ENCODE measurements at places on chromosomes 12 and 14. TPM values are rescaled to one million over a fixed set of nuclear protein-coding genes. Genes with fewer than 3 reads are reported as not detected.

DNA sequence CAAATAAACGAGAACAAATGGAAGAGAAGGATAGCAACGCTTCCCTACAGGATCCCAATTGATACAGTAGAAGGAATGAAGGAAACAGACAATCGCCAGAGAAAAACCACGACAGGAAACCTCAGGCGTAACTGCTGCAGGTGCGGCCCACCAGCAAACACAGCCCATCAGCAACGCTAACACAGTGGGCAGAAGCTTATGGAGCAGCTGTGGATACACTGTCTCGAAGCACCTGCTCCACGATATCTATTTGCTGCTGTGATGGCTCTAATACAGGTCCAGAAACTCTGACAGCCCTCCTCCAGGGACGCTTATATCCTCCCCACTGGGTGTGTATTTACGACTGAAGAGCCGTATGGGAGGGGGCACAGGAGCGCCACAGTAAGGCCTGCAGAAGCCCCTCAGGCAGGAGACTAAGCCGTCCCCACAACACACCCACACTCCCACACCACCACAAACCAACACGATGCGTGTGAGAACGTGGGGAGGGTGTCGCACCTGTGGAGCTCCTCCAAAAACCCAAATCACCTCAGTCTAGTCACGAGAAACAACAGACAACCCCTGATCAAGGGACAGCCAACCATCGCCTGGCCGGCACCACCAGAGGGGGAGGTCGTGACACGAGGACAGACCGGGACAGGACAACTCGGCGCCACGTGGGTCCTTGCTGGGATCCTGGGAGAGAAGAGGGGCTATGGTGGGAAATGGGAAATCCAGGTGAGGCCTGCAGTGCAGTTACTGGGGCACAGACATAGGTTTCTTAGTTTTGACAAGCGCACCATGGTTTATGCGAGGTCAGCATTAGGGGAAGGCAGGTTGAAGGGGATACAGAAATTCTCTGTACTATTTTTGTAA is 24.0 kb downstream of the POLE start:
- no peak for DNase-seq

- DNase-seq, result no peak
Measured at GRCh38 chr12:52630008-52630500, 11.7 kb upstream of the KRT73 start.

GRCh38 chr14:40413136-40413535 is 980.9 kb upstream of the FBXO33 start:
- no peak for DNase-seq

GRCh38 chr14:92934196-92935085 is 11.5 kb downstream of the CHGA start:
- DNase-seq, result no peak

DNA sequence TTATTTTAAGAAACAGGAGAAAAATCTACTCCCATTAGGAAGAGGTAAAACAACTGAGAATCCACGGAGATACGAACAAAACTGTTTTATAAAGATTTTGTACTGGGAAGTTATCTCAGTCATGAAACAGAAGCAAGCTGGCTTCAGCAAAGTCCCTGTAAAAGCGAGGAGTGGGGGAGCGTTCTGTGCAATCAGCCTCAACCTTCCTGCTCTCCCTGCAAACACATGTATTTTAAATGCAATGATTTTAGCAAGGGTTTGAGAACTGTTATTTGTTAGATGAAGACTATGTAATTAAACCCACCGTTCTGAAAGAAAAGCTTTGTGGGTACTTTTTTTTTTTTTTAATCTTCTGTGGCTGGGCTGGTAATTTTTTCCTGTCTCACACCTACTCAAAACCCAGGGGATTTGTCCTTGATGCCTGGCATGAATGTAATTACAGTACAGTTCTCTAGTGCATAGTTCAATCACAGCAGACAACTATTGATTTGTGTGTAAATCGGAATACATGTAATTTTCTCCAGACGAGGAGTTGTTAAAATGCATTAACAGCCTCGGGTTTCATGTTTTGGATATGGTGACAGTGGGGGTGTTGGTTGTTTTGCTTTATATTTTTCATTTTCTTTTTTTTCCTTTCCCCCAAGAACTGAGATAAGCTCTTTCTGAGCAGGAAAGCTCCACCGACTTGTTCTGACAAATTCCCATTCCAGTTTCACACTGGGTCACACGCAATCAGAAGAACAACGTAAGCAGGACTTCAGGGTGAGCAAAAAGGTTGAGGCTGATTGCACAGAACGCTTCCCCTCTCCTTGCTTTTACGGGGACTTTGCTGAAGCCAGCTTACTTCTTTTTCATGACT is 153.6 kb downstream of the PHLDA1 start:
- no peak for DNase-seq

- no peak for DNase-seq
Measured at GRCh38 chr12:122944605-122945592, 21.4 kb downstream of the ABCB9 start.

GRCh38 chr12:12533238-12533829 is 29.3 kb downstream of the DUSP16 start:
- DNase-seq, result no peak

- DNase-seq, result no peak
Measured at GRCh38 chr14:64758025-64758521, 53.8 kb downstream of the PLEKHG3 start.

DNA sequence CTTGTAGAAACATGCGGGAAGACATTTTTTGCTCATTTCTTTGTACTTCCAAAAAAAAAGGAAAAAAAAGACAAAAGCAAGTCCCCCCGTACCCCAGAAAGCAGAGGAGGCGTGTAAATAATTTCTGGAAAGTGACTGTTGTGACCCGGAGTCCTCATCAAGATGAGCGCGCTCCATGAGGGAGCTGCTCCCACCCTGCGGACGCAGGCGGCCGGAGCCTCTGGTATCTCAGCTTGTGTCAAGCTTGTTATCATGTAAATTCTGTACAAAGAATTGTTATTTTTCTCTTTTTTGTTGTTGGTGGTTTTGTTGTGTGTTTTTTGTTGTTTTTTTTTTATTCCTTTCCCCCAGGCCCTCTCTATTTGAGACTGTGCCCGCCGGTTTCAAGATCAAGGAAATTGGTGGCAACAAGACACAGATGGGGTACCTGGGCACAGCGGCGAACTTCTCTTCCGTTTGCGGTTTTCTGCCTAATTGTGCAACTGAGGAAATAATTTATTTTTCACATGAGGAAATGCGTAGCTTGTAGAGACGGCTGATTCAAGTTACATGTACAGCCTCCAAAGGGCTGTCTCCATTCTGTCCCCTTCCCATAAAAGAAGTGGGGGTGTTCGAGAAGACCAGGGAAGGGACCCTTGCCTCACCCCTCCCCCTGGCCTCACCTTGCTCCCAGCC is 27.0 kb downstream of the HPD start:
- no peak for DNase-seq

DNA sequence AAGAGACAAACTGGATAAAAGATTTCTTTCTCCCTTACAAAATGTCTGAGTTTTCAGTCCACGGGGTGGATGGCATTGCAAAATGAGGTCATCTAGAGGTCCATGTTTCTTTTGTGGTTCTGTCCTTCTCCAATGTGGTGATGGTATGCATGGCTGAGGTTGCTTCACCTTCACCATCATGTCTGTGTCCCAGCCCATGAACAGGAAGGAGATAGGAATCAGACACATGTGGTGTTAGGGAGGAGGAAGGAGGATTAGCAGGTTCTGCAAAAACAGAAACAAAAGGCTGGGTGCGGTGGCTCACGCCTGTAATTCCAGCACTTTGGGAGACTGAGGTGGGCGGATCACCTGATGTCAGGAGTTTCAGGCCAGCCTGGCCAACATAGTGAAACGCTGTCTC is 11.0 kb upstream of the AEBP2 start:
- DNase-seq, result no peak

- no peak for DNase-seq
Measured at GRCh38 chr12:7096006-7096932, 4.0 kb upstream of the C1R start.

GRCh38 chr14:73796415-73796814 is 55.2 kb upstream of the PTGR2 start:
- DNase-seq, result no peak

- DNase-seq, result no peak
Measured at GRCh38 chr14:64675312-64675711, 28.9 kb upstream of the PLEKHG3 start.

DNA sequence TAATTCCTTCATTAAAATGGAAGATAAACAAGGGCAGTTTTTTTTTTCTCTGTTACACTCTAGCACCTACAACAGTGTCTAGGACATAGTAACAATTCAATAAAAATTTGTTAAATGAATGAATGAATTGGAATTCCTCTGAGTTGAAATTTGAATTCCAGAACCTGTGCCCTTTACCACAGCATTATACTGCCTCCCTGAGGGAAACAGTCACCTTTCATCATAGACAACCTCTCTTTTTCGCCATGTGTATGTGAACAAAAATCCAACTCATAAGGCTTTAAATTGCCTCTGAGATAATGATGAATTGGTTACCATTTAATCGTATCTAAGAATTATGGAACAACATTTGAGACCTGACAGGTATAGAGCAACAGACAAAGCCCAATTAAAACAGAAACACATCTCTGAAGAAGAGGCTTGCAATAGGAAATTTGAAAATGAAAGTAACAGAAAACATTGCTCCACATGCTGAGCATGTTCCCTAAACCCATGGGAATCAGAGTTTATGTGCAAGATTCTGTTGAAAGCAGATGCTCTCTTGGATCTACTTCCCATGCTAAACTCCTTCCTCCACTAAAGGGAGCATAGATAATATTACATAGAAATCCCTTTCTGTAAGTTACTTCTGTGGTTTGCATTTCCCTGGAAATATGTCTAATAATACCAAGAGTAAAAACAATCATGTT is 657.8 kb downstream of the GALC start:
- DNase-seq, result no peak

DNA sequence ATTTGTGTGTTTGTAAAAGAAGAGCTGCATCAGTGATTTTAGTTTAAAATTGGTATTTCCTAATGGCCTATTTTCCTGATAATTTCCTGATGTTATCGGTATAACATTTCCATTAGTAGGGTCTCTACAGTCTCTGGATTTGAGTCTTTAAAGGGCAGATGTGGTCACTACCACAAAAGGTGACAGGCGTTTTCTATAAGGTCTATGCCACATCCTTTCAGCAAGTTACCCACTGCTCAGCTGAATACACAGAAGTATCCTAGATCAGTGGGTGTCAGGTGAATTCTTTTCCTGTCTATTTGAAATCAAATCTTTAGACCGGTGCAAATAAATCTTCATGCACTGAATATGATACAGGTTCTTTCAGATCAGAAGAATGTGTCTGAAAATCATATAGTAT is 90.2 kb downstream of the LIN7A start:
- no peak for DNase-seq

- DNase-seq, result no peak
Measured at GRCh38 chr14:41782511-41782910, 175.8 kb downstream of the LRFN5 start.

DNA sequence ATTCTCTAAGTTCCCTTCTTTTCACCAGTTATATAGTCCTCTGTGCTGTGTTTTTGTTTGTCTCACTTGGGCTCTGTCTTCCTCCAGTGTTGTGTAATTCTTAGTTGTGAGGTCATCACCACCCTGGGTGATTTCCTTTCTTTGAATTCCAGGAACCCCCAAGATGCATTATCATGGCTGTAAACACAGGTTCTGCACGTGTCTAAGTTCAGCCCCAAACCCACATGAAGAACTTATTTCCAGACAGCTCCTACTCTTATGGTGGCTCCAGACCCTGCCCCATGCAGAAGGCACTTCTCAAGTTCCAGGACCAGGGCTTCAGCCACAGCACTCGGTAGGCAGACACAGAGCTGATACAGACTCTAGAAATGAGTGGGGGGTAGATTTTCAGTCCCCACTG is 560.5 kb downstream of the BCL11B start:
- no peak for DNase-seq

DNA sequence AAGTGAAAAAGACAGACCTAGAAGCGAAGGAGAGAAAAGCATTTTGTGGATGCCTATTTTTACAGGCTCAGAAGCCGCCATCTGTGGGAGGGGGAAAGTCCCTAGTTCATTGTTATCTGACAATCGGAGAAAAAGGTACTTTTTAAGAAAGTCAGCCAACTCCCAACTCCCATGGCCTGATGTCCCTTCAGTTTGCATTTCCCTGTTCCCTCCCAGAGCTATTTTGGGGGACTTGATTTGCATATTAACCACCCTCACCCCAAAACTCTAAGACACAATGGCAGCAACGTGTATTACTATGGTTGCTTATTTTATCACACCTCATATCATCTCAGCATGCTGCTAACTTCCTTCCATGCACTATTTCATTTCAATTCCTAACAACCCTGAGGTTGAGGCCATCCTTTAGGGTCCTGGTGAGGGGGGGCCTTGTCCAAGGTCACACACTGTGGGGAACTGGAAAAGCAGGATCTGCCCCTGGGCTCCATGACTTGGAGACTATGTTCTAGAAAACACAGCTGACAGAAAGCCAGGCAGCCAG is 18.7 kb downstream of the HVCN1 start:
- DNase-seq, result no peak

GRCh38 chr12:72173974-72174373 is 98.2 kb upstream of the TRHDE start:
- no peak for DNase-seq

DNA sequence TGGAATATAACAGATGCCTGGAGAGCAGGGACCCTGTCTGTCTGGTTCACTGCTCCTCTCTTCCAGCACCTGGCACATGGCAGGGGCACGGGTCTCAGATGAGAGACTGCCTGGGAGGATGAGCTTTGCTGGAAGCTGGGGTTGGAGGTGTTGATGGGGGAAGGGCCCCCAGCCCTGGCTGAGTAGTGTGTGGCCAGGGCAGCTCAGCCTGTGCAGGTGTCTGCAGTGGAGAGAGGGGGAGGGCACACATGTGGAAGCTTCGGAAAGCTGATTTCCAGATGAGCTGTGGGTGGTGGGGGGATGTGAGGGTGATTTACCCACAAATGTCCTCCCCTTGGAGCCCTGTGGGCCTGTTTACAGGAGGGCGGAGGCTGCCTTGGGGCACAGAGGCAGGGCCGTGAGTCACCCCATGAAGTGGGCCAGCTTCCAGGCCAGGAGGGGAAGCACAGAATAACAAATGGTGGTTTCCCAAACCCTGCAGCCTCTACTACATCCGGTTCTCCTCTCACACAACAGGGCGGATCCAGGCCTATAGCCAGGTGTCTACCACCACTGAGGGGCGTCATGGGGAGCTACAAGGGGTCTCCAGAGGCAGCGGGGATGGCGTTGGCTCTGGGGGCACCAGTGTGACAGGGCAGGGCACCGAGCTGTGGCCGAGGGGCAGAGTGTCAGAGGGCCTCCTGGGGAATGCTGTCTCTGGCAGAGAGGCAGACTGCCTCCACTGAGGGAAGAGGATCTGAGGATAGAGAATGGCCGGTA is 11.0 kb downstream of the KRT7 start:
- no peak for DNase-seq

GRCh38 chr14:85295318-85295717 is 234.6 kb upstream of the FLRT2 start:
- no peak for DNase-seq

GRCh38 chr14:79663453-79663852 is 547.9 kb downstream of the DIO2 start:
- DNase-seq, result no peak

DNA sequence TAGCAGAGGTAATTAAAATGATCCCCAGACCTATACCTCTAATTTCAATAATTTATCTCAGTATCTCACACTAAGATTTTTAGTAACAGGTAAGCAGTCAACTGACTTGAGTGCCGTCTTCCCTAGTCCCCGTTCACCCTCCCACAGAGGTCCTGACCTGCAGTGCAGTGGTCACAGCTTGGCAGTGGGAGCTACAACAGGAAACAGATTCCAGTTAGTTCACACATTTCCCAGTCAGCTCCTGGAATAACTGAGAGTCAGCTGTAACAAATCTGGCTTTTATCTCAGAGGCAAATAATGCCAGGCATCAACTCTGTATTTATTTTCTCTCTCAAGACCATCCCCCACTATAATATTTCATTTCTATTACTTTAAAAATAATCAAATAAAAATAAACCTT is 308.2 kb downstream of the ATP23 start:
- DNase-seq, result no peak

The ZNF384 gene
- 85.2 TPM for total RNA-seq

The GLT1D1 gene
- 0.44 TPM for total RNA-seq

The PTPRQ gene
- not detected for total RNA-seq
